Breast epithelium (tissue), 4 donors: ENCODE measurements at places on chromosomes 3 and 15.

DNA sequence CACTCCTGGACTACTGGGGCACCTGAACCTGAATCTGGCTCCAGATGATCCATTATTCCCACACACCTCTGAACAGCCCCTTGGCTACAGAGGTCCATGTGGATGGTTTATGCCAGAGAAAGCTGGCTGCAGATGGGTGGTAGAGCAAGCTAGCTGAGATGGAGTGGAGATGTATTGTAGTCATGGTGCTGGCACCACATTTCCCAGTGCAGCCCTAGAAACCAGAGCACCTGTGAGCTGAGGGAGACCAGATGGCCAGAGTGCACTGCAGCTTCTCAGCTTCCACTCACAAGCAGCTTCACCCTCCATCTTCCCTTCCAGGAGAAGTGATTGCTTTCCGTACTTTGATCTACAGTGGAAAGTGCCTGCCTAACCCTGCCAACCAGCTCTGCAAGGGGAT is 29.9 kb downstream of the RBP1 start:
- H3K36me3 ChIP-seq = no peaks in the 10 kb centered on the region
- H3K27ac ChIP-seq = no peak overlapping the region
- H3K4me3 ChIP-seq = no peak overlapping the region
- H3K4me1 ChIP-seq = no peaks in the 10 kb centered on the region

DNA sequence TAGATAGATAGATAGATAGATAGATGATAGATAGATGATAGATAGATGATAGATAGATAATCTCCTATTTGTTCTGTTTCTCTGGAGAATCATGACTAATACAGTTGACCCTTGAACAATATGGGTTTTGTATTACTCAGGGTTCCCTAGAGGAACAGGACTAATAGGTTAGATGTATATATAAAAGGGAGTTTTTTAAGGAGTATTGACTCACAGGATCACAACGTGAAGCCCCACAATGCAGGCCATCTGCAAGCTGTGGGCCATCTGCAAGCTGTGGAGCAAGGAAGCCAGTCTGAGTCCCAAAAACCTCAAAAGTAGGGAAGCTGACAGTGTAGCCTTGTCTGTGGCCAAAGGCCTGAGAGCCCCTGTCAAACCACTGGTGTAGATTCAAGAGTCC is 67.6 kb downstream of the PYDC2 start:
- no peak overlapping the region for H3K4me3 ChIP-seq
- H3K27me3 ChIP-seq = no peaks in the 10 kb centered on the region
- H3K36me3 ChIP-seq = no peaks in the 10 kb centered on the region
- no peaks in the 10 kb centered on the region for H3K4me1 ChIP-seq

DNA sequence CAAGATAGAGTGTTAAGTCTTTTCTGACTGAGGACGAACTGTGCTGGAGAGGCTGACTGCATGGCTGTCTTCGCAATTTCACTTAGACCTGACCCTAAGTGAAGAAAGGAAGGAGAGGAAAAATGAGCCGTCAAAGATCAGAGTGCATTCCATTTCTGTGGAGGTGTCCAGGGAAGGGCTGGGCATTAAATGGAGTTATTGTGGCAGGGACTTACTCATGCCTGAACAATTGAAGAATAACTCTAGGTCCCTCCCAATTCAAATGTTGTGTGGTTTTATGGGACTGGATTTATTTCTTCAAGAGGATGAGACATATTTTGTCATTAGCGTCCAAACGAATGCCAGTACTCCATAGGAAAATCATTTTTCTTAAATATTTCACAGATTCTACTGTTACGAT is 187.3 kb upstream of the CFAP20DC start:
- no peaks in the 10 kb centered on the region for H3K36me3 ChIP-seq
- no peak overlapping the region for H3K4me3 ChIP-seq
- DNase-seq = no peak
- no peak overlapping the region for H3K27ac ChIP-seq

DNA sequence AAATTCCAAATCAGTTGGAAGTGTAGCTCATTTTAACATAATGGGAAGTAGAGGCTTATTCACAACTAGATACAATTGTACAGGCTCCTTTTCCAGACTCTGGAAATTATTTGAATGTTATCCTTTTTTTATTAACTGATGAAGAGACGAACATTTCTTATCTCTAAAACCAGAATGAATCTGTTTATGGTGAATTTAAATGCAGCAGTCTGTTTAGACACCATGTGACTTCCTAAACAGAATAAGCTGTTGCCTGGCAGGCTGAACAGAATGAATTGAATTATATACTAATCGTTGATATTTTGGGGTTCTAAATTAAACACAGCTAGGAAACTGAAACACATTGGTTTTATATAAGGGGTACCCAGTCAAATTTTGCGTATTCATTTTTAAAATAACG is 4.0 kb downstream of the SEC61A1 start:
- no peak overlapping the region for H3K27ac ChIP-seq
- no peak overlapping the region for H3K4me3 ChIP-seq
- H3K27me3 ChIP-seq = no peaks in the 10 kb centered on the region
- no peak for DNase-seq

- H3K36me3 ChIP-seq = no peaks in the 10 kb centered on the region
- H3K4me3 ChIP-seq = no peak overlapping the region
- no peaks in the 10 kb centered on the region for H3K4me1 ChIP-seq
- no peak overlapping the region for H3K27ac ChIP-seq
- no peaks in the 10 kb centered on the region for H3K27me3 ChIP-seq
- no peak for DNase-seq
These were observed 104.5 kb downstream of the CHRNA7 start for GRCh38 chr15:32134842-32135241.

DNA sequence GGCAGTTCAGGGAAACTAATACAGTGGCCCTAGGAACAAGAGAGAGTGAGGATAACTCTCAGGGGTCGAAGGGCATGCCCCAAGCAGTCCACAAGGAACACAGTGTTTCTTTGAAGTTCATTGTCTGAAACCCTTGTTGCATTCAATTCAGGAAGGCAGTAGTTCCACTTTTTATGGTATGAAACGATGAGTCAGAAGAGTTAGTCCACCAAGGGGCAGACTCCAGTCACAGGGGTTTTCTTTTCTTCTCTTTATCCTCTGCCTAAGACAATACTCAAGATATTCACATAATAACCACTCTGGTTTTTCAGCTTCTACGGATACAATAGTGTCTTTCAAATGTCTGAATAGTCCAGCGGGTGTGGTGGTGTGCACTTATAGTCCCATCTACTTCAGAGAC is 23.7 kb upstream of the TICRR start:
- no peaks in the 10 kb centered on the region for H3K4me1 ChIP-seq
- H3K36me3 ChIP-seq = no peaks in the 10 kb centered on the region
- DNase-seq = no peak
- no peak overlapping the region for H3K4me3 ChIP-seq
- no peak overlapping the region for H3K27ac ChIP-seq
